Hematopoietic multipotent progenitor cell treated with erythropoietin and hydrocortisone succinate and interleukin-3 and kit ligand, for 4 days (in vitro differentiated cells): ENCODE measurements at places on chromosomes 7 and 10.

DNA sequence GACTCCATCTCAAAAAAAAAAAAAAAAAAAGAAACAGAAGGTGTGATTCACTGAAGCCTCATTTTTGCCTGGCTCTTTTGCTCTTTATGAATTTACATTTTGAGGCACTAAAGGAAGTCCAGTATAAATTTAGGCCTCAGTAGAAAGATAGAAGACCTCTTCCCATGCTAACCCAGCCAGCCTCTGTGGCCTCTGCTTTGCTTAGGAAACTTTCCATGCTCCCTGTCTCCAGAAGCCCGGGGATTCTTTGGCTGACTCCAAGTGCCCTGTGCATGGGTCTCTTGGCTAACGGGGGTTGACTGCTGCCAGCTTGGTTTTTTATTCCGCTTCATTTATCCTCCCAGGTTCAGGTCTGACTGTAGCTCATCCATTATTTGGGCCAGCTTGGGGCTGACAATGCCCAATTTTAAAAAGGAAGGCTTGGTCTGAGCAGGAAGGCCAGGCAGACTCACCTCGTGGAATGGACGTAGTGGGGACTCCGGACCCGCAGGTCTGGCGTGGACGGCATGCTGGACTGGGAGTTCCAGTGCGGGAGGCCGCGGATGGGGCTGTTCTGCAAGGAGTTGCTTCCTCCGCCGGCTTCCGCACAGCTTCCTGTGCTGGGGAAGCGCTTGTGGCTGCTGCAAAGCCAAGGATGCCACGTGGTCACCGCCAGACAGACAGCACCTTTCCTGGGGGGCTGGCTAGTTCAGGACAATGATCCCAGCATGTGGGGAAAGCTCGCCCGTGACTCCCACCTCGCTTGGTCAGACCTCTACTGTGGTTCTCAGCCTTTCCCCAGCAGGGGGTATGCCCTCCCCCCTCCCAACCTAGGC, 72.3 kb downstream of the PRPF18 start:
- DNase-seq, result peak; percentile 17

DNA sequence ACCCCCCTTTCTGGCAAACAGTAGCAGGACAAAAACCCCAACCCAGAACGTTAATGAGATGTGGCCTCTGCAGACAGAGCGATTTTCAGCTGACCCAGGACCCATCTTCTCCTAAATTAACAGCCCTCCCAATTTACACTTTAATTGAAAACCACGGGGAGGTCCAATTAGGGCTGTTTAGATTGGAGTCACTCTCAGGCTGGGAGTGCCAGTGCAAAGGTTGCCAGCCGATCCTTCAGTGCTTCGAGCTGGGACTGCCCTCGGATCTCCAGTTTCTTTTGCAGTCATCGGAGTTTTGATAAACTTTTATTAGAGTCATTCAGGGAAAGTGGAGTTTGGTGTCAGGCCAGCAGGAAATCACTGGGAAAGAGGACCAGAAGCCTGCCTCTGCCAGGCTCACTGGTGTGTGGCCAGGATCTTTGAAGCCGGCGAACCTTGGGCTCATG, 108.0 kb downstream of the DOCK1 start:
- no peak for DNase-seq

DNA sequence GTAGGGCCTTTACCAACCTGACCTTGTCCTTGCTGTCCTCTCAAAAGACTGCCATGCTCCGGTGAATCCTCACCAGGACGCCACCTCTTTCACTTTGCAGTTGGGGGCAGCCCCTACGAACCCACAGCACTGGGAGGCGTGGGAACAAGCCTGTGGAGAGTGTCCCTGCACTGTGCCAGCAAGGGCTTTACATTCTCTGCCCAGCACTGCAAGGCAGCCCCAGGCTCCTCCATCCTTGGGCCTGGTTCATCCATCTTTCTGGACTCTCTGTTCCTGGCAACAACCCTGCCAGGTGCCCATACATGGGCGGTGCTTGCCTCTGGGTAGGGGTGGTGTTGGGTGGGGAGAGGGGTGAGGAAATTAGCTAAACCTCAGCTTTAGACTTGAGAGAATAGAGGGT, 1.4 kb downstream of the CHAT start:
- no peak for DNase-seq

DNA sequence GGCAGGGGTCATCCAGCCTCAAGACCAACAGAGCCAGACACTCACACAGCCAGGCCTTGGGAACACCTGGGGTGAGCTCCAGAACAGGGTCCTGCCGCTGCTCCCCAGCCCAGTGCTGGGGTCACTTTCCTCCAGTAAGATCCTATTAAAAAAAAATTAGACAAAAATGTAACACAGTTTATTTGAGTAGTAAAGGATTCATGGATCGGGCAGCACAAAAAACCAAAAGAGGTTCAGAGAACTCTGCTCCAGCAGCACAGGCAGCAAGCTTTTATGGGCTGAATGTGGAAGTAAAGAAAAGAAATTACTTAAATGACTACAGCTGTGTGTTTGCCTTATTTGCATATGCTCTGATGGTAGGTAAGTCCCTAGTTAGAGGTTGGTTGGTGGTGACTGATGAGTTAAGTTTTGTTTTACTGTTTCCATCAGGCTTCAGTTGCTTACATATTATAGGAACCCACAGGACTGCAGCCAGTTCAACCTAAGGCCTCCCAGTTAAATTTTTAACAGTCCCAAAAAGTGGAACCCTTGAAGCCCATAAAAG, 80.5 kb upstream of the FGFR2 start:
- no peak for DNase-seq

- no peak for DNase-seq
Observed at GRCh38 chr7:156184164-156184563, 371.9 kb upstream of the SHH start.

GRCh38 chr10:121681997-121682687, 83.9 kb upstream of the FGFR2 start:
- no peak for DNase-seq

DNA sequence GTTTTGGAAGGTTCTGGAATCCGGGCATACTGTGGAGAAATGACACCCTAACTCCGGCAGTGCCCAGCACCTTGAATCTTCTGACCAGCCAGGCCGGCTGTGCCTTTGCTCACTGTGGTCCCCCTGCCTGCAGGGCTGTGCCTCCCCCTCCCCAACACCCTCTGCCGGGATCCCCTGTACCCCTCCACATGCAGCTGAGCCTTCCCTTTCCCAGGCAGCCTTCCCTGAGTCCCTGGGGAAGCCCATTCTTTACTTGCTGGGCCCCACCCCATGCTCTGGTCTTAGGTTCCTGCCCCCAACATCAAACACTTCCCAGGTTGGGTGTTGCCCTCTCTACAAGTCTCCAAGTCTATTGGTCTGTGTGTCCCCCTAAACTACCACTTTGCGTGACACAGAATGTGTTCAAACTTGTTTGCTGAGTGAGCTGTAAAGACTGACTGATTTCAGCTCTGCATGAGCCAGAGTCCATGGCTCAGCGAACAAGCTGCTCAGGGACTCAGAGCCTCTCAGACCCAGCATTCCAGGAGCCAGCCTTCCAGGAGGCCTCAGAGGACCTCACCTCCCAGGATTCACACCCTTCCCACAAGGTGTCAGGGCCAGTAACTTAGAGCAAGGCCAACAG, 31.6 kb downstream of the CALML5 start:
- DNase-seq, result no peak

- DNase-seq, result no peak
Observed at GRCh38 chr10:124649214-124649613, 95.0 kb downstream of the FAM53B start.

DNA sequence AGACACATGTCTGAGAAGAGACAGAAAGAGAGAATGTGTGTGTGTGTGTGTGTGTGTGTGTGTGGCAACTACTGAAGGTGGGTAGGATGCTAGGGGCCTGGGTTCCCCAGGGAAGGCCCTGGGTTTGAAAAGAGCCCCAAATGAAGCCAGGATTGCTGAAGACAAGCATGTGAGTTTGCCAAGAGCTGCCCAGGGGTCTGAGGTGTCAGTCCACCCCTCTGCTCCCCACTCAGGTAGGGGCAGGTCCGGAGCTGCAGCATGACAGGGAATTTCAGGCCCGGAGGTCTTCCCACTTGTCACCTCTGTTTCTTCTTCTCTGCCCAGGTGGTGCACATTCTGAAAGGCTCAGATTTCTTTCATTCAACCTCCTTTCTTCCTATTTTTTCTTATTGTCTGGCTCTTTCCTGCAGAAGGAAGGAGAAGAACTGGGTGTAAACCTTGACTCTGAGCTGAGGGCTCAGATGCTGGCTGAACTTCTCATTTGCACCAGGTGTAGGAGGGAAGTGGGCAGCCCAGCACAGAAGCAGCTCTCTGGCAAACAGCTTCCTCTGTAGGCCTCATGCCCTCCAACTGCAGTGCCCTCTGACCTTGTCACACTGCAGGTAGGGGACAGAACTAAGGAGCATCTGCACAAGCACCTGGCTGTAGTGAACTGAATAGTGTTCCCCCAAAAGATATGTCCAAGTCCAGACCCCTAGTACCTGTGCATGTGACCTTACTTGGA, 79.6 kb upstream of the LRRC4 start:
- no peak for DNase-seq

- DNase-seq, result no peak
Observed at GRCh38 chr10:96448021-96448457, 65.7 kb downstream of the TLL2 start.

GRCh38 chr7:4824120-4824775, 37.6 kb downstream of the PAPOLB start:
- no peak for DNase-seq

- no peak for DNase-seq
Observed at GRCh38 chr10:119991066-119991465, 98.5 kb downstream of the SEC23IP start.

DNA sequence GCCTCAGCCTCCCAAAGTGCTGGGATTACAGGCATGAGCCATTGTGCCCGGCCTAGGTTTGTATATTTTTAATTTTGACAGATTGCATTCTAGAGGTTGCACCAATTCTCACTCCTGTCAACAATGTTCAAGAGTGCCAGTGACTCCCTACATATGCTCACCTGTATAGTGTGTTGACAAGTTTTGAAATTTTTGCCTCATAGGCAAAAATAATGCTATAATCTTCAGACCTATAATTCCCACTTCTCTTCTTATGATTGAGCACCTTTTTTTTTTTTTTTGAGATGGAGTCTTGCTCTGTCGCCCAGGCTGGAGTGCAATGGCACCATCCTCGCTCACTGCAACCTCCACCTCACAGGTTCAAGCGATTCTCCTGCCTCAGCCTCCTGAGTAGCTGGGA, 139.7 kb downstream of the EVX1 start:
- DNase-seq, result no peak

DNA sequence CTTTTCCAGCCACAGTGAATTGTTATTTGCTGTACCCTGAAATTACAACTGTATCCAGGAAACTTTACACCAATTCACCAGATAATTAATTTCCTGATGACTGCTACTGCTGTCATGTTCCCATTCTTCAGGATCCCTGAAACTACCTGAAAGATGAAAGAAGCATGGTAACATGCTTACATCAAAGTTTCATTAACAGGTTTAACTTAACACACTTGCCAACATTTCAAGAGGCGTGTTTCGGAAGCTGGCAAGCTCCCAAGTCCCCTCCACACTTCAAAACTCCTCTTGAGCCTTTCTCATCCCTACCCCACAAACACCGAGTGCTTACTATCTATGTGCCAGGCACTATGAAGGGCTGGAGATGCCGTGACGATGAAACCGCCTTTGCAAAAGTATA, 88.6 kb downstream of the MPP7 start:
- no peak for DNase-seq

GRCh38 chr7:132603220-132603833, 27.1 kb upstream of the PLXNA4 start:
- DNase-seq, result no peak

- DNase-seq, result peak; percentile 54
Observed at GRCh38 chr10:73262105-73262730, 9.8 kb upstream of the MRPS16 start.

DNA sequence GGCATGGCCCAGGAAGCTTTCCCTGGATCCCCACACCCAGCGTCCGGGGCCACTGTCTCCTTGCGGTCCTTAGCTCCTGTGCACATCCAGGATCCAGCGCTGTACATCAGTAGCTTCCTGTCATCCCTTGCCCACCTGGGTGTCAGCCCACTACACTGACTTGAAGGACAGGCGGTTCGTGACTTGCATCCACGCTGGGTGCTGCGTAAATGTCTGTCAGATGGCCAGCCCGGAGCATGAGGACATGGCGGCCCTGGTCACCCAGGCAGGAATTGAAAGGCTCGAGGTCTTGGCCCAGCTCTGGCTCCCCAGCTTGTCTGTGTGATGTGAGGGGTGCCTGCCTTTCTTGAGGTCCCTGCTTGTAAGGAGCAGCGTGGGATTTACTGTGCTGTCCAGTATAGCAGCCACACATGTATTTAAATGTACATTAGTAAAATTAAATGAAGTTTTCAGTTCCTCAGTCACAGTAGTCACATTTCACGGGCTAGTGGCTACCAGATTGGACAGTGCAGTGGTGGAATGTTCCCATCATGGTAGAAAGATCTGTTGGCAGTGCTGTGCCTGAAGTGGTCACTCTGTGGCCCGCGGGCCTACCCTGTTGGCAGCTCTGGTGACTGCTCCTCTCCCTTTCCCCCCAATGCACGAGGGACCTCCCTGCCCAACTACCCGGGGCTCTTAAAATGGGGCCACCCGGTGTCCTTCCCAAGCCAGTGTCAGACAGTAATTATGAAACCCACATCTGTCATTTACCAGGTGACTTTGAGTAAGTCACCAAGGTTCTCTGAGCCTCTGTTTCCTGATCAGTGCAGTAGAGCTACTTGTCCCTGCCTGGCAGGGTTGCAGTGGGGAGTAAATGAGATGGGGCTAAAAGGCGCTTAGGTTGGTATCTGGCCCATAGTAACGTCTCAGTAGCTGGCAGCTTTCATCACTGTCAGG, 97.8 kb upstream of the PPIF start:
- DNase-seq, result no peak

- no peak for DNase-seq
Observed at GRCh38 chr7:27159266-27160144, 3.0 kb upstream of the HOXA7 start.

DNA sequence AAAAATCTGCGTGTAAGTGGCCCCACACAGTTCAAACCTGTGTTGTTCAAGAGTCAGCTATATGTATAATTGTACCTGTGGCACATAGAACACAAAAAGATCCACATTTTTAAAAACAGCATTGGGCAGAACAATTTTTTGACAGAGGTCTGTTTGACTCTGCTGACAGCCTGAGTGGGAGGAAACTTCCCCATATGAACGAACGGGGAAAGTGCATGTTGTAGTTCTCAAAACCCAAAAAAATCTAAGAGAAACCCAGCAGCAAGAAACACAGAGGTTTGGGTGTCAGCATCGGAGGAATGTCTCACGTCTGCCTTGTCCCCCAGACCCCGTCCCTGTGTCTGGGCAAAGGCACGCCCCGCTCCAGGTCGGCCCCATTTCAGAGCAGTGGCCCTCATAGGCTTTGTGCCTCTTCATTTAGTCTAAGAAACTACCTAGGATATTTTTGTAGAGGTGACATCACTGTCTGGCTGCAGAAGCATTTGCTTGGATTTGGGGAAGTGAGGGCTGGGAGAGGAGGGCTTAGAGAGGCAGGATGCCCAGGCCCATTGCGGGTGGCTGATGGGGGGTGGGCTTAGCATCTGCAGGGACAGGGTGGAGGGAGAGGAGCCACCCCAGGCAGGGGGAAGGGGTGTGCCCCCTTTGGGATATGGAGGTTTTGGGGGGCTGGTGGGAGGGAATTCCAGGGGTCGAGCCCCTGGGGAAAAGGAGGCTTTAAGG, 11.0 kb downstream of the CUX1 start:
- no peak for DNase-seq

- DNase-seq, result no peak
Observed at GRCh38 chr10:29244978-29245377, 43.9 kb upstream of the LYZL1 start.
